Fibroblast of mammary gland (primary cell): ENCODE measurements at places on chromosomes 1 and 21.

DNA sequence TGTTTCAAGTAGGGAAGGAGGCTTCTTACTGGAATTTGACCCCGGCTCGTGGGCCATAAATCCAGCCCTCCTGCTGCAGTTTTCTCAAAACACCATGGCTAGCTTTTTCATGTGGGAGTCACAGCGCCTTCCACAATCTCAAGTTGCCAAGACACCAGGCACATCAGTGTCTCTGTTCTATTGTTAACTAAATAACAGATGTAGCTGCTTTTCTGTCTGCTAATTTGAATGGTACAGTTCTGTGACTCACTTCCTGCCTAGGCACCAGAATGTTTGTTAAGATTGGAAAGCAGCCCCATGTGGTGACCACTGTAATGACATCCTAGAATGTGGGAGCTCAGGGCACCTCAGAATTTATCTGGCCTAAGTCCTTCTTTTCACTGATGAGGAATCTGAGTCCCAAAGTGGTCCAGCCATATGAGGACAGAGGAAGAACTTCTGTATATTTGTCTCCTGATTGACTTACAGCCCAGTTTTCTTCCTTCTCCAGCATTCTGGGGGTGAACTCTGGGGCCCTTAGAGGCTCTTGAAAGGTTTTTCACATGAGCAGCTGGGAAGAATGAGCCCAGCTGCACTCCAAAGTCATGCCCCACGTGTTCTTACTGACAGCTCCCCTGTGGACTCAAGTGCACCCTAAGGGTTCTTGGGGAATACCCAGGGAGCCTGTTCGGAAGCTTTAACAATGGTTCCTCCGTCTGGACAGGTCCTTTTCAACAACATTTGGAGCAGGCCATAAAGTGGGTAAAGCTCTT, 27.5 kb downstream of the TRIM45 start:
- DNase-seq, result peak; percentile 70

DNA sequence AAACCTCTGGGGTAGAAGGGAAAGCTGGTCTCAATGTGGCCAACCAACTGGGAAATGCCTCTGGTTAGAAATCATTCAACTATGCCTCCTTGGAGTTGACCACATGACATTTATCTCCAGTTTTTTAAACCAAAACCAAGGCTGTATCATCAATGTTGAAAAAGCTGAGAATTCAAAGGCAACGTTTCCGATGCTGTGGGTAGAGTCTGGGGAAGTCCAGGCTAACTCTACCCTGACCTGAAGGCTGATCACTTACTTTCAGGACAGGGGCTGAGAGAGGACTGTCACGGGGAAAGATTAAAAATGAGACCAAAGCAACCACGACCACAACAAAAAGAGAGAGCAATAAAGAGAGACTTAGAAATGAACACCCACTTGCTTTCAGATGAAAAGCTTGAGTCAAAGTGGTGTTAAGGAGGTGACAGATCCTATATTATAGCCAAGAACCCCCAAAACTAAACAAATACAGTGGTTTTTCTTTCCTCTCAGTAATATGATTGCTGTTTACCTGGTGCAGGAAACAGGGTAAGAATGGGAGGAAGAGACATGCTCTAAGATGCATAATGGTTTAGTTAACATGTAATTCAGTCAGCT, 90.8 kb upstream of the TNFSF4 start:
- DNase-seq, result no peak

GRCh38 chr1:221907166-221907932, 165.5 kb upstream of the DUSP10 start:
- peak; percentile 77 for DNase-seq

DNA sequence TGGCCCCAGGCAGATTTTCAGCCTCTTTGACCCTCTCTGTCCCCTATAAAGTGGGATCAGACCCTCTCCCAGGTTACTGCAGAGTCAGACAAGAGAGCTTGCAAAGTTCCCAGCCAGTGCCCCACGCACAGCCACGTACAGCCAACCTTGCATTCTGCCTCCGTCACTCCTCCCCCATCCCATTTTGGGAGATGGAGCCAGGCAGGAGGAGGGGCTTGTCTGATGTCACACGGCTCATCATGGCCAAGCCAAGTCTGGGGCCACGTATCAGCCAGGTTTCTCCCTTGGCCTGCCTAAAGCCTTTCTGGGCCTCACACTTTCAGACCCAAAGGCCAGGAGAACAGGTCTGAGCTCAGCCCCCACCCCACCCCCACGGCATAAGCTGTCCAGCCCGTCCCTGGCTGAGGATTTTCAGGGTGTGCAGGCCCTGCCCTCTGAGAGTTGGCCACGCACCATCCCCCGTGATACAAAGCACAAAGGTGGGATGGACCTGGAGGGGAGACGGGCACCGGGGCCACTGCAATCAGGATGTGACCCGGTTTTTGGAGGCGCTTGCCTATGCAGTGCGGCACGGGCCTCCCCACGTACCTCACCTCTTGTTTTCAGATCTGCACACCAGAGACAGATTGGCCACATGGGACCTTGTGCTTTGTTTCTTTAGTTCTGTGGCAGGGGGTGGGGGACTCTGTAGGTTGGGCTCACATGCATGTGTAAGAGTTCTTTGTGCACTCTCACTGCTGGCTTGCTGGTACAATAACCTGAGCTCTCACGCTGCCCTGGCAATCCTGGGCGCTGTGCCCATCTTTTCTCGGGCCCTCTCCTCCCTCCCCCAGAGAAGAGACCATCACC, 47.6 kb downstream of the TRIM11 start:
- DNase-seq, result no peak

DNA sequence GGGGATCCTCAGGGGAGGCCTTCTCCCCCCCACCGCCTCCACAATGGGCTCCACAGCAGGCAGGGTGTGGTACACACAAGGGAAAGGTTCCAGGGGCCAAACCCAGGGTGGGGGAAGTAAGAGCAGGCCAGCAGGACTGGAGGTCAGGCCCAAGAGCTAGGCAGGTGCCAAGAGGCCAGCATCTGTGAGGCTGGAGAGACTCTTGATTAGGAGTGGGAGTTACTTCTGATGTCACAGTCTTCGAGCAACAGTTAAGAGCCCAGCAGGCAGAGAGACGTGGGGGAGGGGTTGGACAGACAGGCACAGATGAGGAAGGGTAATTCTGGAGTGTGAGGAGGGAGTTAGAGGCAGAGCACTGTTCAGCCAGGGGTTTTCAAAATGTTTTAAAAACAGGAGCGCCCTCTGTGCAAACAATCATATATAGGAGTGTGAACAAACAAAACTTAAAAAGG, 55.8 kb downstream of the SLC9A1 start:
- DNase-seq, result peak; percentile 69

DNA sequence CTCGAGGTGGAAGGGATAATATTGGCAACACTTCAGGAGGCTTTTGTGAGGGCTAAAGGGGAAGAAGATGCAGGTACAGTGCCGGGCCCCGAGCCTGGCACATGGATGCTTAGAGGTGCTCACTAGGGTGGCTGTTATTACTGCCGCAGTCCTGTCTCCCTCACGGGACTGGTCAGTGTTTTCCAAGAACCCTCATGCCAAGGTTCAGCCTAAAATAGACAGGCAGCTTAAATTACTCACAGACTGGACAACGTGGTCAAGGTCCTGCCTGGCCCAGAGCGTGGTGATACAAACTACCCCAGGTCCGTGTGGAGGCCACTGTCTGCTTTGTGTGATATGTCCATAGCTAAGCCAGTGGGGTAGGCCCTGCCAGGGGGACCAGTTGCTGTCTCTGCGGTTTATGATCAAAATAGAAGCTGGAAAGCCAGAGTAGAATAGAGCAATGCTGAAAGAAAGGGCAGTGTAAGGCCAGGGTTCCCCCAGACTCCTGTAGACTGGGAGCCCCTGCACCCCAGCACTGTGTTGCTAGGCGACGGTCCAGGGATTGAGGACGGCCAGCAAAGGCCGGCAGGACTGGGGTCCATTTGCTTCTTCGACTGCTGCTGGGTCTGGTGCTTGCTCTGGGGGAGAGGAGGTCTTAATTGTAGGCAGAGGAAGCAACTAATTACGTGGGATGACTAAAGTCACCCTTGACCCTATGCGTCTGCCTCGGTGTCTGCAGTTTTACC, 36.1 kb downstream of the ELAPOR1 start:
- DNase-seq, result no peak

DNA sequence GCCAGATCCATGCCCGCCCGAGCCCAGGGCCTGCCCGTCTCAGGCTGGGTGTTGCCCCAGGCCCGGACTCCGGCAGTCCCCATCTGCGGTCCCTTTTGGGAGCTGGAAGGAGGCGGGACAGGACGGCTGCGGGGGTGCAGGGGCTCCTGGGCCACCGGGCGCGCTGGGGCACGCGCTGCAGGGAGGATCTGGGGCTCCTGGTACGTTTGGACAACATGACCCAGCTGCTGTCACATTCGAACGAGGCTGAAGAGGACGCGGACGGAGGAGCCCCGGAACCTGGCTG, 6.6 kb upstream of the CALML6 start:
- DNase-seq, result no peak

- peak; percentile 33 for DNase-seq
Measured at GRCh38 chr1:183872403-183872802, 67.5 kb downstream of the RGL1 start.

DNA sequence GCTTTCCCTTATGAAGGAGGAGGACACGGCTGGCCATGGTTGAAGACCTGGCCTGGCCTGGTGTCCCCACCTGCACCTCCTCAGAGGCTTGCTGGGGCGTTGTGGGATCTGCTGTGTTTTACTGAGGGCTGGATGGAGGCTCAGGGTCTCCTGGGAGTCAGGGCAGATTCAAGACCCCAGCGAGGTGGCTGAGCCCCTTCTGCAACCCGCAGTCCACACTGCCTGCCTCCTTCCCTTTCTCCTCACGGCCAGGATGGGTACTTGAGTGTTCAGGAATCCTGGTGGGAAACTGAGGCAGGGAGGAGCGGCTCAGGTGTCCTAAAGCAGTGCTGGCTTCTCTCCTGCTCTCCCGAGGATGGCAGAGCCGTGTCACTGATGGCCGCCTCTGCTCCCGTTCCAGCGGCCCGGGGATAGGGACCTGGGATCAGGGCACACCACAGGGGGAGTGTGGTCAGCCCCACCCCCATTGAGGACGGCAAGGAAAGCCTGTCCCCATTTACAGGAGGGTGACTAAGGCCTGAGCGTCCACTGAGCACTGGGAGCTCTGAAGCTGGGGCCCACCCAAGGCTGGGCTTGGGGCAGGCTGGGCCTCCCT, 47.5 kb downstream of the TRPM2 start:
- DNase-seq, result no peak

DNA sequence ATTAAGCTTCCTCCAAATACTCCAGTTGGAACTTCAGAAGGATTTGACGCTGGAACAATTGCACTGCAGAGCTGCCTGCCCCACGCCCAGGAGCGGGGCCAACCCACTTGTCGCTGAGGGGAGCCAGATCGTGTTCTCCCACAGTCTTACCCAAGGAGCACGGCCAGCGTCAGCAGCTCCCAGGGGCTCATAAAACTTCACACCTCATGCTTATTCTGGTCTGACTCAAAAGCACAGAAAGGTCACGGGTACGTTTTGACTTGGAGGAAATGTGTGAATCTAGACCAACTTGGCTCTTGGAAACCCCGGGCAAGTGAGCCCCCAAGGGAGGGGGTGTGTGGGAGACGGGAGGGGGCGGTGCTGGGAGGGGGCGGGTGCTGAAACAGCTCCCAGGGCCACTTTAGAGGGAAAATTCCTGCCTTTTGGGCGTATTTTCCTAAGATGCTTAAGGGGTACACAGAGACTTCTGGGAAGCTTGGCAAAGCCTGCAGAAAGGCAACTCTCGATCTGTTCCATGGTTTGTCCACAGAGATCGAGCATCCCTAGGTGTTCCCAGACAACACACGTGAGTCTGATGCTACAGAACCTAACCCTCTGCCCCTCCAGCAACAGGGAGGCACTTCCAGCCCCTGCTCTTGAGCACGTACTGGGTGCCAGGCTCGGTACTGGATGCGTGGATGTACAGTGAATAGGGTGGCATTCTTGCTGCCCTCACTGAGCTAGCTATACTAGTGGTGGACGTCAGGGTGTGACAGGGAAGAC, 98.9 kb downstream of the DHRS3 start:
- DNase-seq, result peak; percentile 85

DNA sequence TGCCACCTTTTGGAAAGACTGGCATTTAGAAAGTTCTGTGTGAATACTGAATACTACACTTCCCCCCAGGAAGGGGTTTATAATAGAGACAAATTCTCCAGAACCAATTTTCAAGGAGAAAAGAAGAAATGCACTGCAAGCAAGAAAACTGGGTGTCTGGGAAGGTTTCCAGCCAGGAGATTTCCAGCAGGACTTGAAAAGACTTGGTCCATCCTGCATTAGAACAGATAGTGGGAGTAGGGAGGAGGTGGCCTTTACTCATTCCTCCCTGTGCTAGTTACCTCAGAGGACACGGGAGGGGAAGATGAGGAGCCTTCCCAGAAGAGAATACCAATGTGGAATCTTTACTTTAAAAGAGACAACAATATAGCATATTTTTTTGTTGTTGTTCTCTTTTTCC, 52.4 kb downstream of the FAM78B start:
- DNase-seq, result no peak

DNA sequence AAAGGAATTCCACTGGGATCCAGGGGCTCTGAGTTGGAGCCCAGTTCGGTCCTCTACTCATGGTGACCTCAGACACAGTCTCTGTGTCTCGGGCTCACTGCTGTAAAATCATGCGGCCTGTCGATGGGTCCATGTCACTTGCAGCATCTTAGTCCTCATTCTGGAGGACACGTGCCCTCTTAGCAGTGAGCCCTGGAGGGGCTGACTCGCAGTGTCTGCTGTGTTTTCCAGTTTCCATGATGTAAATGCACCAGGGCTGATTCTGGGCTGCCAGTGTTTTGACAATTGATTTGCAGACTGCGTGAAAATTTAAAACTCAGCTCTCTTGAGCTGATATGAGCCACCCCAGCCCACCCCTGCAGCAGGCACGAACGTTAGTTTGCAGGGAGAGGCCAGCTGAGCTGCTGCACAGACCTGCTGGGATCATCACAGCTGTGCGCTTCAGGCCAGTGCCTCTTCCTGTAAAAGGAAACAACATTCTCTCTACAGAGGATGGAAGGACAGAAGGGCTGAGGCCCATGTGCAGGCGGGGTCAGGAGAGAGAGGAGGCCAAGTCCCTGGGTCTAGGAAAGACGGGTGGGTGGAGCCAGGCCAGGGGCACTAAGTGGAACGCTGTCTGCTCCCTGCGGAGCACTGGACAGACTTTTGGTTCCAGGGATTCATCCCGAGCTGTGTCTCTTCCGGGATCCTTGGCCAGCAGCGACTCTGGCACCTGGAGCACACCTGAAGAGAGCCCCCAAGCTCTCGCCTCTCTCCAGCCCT, 42.6 kb downstream of the RSPH1 start:
- no peak for DNase-seq

GRCh38 chr1:1629430-1630190, 2.4 kb upstream of the MMP23B start:
- no peak for DNase-seq

- no peak for DNase-seq
Measured at GRCh38 chr1:15156807-15157380, 3.3 kb downstream of the TMEM51 start.
